Placental pericyte (primary cell): ENCODE measurements at places on chromosomes 1 and 21. TPM values are rescaled to one million over a fixed set of nuclear protein-coding genes. Genes with fewer than 3 reads are reported as not detected.

Gene GORAB
- total RNA-seq, result 16.2 and 18.8 TPM in 2 replicates

Gene IL24
- total RNA-seq, result 164 and 175 TPM in 2 replicates

Gene ZNF644
- total RNA-seq, result 46.4 and 62.9 TPM in 2 replicates

Gene NECAP2
- 98.7 and 109 TPM in 2 replicates for total RNA-seq

Gene NR1I3
- total RNA-seq, result not detected in 2 replicates

Gene NFIA
- 5.3 and 5.9 TPM in 2 replicates for total RNA-seq

Gene YRDC
- 23.9 and 34.9 TPM in 2 replicates for total RNA-seq

Gene EEIG2
- 8.5 and 18.0 TPM in 2 replicates for total RNA-seq

Gene SHISA4
- 18.5 and 28.7 TPM in 2 replicates for total RNA-seq

Gene TNFRSF14
- 19.5 and 31.1 TPM in 2 replicates for total RNA-seq

Gene S100A7
- total RNA-seq, result not detected in 2 replicates

Gene CELA2B
- total RNA-seq, result not detected in 2 replicates

Gene HDAC1
- total RNA-seq, result 67.8 and 89.0 TPM in 2 replicates

Gene FBXO2
- 1.4 and 2.4 TPM in 2 replicates for total RNA-seq

Gene ERO1B
- 3.7 and 26.7 TPM in 2 replicates for total RNA-seq
